T-helper 17 cell (primary cell): ENCODE measurements at places on chromosomes 2 and 18.

DNA sequence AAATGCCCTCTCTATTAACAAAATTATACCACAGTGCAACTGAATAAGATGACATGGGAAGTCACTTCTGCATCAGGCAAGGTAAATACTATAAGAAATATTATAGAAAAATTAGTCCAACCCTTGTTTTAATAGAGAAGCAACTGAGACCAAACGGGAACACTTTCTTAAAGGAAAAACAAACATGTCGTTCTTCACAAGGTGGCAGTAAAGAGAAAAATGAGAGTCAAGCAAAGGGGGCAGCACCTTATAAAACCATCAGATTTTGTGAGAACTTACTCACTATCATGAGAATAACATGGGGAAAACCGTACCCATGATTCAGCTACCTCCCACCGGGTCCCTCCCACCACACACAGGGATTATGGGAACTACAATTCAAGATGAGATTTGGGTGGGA is 481.7 kb upstream of the CRIM1 start:
- no peak for DNase-seq

GRCh38 chr18:23884681-23885375 is 129.7 kb upstream of the TTC39C start:
- DNase-seq = no peak

- no peak for DNase-seq
Observed at GRCh38 chr2:61288070-61288841, 126.3 kb downstream of the C2orf74 start.

DNA sequence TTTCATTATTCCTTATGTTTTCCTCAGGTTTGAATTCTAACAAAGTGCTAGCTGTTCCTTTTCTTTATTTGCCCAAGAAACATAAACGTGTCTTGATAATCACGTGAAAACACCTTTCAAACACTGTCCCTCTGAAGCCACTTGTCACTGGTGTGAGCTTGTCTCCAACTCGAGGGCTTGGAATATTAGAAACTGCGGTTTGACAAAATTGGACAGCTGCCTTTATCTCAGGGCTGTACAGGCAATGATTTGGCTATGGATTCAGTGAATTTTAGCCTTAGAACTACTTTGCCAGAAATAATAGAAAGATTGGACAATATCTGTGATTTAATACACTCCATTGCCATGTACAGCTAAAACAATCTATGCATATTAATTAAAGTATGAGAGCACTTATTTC is 763.0 kb upstream of the ACVR2A start:
- no peak for DNase-seq

GRCh38 chr2:156999661-157000060 is 257.8 kb upstream of the GALNT5 start:
- no peak for DNase-seq

GRCh38 chr18:32442575-32442974 is 28.1 kb downstream of the GAREM1 start:
- DNase-seq = no peak

DNA sequence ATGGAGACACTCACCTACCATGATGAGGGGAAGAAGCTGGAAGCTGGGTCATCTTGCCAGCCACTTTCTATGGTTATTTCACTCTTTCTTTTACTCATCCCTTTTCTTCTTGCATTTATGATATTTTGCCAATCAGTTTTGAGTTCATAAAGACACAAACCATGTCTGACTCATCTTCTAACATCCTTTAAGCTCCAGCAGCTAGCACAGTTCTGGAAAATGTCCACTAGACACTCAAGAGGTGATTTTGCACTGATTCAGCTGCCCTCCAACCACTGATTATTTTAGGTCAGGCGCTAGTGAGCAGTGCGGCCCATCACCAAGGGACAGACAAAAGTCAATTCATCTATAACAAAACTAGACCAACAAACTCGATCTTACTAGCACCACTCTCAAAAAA is 537.1 kb upstream of the ID2 start:
- no peak for DNase-seq

GRCh38 chr2:127094509-127095366 is 12.2 kb downstream of the BIN1 start:
- DNase-seq = no peak

DNA sequence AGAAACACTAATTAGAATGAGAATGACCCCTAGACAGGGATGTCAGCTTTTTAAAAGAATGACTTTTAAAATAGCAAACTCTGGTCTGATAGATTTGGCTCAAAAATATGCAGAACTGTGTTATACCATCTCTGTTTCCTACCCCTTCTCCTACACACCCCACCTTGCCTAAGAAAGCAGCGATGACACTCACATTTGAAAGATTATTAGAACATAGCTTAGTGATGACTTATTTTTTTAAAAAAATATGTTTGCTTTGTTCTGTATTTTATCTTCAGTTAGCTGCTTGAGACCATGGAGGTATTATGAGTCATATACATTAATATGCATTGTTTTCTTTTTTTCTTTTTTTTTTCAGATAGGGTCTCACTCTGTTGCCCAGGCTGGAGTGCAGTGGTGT is 176.7 kb upstream of the TPO start:
- DNase-seq = no peak

DNA sequence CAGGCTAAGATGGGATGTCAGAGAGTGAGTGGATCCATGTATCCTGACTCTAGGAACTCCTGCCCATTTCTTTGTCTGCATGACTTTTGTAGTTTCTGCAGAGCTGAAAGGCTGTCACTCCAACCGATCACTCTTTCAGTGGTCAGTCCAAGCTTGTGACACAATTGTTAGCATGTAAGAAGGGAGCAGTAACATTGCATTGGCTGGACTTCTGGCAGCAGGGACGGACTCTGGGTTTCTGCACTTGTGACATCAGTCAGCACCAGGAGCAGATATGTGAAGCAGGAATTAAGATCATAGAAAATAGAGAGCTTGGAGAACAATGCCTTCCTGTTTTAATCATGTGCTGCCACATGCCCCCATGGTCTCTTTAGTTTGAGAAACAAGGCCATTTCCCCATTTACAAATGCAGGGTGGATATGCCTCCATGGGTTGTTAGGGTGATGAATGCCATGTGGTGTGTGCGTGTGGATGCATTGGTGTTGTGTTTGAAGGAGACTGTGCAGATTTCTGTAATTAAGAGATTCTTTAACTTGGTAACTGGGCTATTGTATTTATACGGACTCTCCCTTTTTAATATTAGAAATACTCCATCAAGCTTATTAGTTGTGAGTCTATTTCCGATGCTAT is 214.3 kb upstream of the EPHA4 start:
- DNase-seq = no peak

- DNase-seq = no peak
Observed at GRCh38 chr2:3914241-3914640, 210.9 kb downstream of the DCDC2C start.

- DNase-seq = no peak
Observed at GRCh38 chr2:119852214-119852613, 92.5 kb downstream of the PTPN4 start.

DNA sequence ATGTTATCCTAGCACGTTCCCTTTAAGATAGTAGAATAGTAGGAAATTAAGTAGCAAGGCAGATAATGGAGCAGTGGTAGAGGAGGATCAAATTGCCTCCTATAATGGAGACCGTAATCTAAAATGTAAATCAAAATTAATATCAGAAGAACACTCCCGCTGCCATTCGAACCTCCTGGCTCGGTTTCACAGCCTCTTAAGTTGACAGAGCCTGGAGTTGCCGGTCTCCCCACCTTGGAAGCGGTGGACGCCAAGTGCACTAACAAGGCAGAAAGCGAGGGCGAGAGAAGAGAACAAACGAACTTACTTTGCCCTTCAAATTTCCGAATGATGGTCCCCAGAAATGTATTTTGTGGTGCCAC is 450 bp downstream of the KCNH7 start:
- no peak for DNase-seq

DNA sequence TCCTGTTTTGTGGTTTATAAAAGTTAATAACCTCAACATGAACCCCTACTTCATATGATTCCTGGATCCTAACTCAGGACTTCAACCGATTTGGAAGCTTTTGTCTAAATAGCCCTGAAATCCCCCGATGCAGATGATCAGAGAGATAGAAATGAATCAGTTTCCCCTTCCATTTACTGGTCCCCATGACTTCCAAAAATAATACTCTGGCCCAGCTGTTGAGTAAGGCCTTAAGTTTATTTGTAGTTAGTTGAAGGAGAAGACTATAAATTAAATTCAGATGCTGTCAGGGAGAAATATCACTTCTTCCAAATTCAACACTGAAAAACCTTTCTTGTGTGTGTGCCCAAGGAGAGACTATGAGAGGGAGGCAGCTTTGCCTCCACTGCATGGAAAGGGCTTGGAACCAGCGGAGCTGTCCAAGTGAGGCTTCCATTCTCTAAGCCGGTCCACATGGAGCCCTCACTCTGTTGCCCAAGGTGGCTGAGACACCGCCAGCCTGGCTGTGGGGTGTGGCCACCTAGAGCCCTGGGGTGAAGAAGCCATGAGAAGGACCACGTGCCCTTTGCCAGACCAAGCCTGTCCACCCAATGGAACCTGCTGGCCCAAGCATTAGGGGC is 53.6 kb downstream of the PIEZO2 start:
- DNase-seq = no peak
